ENCODE measurements at places on chromosomes 2 and 18.
A peak's percentile ranks its signal among the peaks of the same experiment; 100 is the strongest.

GRCh38 chr2:15914596-15915385 lies 25.6 kb upstream of the MYCN start:
- DNase-seq = no peak

- DNase-seq = peak; percentile 81
These were observed 282.2 kb downstream of the CYP26B1 start for GRCh38 chr2:71865391-71865965.

DNA sequence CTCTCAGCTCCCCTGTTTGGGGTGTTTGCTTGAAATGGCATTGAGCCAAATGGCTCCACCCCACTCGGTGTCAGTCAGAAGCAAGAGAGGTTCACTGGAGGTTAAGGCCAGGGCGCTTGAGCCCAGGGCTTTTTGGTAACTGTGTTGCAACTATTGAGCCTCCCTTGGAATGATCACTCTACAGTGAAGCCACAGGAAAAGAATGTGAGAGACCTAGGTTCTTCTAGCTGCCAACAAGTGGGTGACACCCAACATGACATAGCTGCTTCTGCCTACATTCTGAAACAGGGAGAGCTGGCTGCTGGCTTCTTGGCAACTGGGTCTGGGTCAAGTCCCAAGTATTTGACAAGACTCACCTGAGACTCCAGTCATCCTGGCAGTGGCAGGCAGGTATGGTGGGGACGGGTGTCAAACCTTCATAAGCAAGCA lies 7.1 kb upstream of the GRHL1 start:
- DNase-seq = no peak

DNA sequence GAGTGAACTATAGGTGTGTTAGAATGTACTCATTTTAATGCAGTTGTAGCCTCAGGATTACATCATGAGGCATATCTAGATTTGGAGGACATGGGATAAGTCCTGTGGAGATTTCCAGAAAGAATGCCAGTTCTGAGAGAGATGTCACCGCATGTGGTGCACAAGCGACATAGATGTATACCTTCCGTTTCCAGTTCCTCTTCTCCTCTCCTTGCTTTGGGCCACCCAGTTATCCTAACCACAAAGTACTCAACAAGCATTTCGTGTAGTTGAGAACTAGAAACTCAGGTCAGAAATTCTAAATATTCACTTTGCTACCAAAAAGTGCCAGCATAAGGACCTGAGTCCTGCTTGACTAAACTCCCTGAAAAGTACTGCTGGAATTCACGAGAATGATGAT lies 66.5 kb downstream of the KCTD18 start:
- no peak for DNase-seq

DNA sequence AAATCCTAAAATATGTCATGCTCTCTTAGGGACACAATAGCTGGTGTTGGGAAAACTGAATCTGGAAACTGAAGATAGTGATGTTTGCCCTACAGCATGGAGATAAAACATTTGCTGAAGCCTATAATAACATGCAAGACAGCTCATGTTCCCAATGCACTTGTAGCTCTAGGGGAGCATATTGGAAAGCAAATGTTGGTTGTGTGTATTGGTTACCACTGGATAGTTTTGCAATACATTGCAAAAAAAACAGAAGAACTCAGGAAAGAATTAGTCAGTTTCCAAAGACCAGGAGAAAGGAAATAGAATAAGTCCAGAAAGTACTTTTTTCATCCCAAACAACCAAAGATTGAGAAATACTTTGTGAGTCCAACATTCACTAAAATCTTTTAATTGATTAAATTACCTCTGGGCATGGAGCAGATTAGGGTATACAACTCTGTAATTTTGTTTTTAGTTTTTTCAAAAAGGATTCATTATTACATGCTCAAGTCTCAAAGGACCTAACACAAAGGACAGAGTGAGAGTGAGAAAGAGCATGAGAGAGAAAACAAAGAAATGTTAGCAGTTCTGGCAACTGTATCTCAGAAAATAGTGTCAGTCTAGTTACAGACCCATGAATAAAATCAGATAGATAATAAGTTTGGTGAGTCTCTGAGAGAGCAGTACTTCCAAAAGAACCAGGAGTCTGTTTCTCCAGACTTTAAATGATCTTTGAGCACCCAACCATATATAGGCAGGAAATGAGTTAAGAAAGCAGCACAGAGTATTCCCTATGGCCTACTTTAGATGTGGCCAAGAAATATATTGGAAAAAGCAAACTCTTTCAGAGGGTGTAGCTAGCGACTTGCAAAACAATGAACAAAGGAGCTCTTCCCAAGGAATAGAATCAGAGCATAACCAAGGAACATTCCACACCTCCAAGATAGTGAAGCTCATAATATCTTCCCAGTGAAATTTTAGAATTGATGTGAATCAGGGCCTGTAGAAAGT lies 36.6 kb upstream of the COL3A1 start:
- DNase-seq = no peak

DNA sequence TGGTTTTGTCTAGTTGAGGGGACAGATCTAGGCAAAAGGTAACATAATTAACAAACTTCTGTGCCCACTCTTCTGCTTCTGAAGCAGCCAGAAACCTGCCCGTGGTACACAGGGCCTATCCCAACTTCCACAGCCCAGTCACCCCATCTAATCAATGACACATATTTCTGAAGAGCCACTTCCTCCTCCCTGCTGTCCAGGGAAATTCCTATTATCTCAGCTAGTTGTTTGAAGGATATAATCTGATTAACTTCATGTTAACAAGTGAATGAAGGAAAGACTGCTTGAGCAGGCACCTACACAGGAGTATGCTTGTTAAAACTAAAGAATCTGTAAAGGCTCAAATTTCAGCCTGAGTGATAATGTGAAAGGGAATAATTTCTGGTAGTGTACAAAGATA lies 61.4 kb downstream of the CCDC148 start:
- DNase-seq = no peak

- DNase-seq = no peak
These were observed 150.9 kb downstream of the ESCO1 start for GRCh38 chr18:21449367-21450290.

- peak; percentile 69 for DNase-seq
These were observed at the start of gene GPR55 for GRCh38 chr2:230924470-230925341. Gene GPR55, minus strand, starts transcription at chr2:230925242. Its CDS starts 14,280 bp downstream, at chr2:230910962.

GRCh38 chr2:204293884-204294747 lies 251.2 kb upstream of the PARD3B start:
- no peak for DNase-seq

GRCh38 chr2:68799140-68800026 lies 64.8 kb downstream of the ARHGAP25 start:
- DNase-seq = peak; percentile 69

DNA sequence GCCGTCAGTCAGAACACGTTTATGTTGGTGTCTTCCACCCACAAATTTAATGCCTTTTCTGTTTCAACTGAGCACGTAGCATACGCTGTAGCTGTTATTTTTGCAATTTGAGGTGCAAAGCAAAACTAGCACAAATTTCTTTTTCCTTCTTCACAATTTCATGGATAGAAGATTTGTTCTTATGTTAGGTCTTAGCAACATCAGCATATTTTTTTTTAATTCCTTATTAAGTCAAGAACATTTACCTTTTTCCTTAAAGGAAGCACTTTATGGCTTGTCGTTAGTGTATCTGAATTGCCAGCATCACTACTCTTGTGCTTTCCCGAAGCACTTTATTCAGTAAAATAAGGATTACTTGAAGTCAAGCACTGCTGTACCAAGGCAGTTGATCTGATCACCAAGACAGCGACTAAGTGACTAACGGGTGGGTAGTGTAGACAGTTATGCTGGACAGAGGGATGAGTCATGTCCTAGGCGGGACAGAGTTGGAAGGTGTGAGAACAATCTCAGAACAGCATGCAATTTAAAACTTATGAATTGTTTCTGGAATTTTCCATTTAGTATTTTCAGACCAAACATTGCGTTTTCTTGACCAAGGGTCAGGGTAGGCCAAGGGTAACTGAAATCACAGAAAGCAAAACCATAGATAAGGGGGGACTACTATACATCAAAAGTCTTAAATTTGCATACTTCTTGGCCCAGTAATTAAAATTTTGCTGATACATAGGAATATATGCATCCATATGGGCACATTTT lies 13.3 kb downstream of the BABAM2 start:
- peak; percentile 65 for DNase-seq

DNA sequence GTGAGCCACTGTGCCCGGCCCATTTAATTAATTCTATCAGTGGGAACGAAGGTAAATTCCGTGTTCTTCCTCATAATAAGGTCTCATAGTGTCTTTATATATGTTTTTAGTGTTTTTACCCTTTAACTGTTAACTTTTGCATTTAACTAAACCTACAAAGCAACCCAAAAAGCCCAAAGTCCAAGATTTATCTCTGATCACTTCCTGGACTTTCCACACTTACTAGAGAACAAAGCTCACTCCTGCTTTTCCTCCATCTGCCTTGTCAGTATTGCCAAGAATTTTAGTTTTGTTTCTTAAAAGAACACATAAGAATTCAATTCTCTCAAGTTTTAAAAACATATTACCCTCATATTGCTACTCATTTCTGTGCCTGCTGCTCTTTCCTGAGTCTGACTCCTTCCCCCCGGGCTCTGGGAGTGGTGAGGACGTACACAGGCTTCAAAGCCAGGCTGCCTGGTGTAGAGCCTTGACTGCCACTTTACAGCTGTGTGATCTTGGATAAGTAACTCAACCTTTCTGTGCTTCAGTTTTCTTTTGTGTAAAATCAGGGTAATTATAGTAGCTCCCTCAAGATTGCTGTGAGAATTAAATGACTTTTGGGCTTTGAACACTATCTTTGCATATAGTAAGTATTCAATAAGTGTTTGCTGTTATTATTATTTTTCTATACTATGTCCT lies 24.9 kb upstream of the GPR155 start:
- DNase-seq = no peak

DNA sequence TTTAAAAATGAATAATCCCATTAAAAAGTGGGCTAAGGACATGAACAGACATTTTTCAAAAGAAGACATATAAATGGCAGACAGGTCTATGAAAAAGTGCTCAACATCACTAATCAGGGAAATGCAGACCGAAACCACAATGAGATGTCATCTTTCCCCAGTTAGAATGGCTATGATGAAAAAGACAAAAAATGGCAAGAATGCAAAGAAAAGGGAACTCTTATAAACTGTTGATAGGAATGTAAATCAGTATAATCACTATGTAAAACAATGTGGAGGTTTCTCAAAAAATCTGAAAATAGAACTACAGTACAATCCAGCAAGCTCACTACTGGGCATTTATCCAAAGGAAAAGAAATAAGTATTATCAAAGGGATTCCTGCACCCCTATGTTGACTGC lies 169.2 kb downstream of the METTL4 start:
- no peak for DNase-seq

GRCh38 chr2:118050974-118051373 lies 37.1 kb upstream of the CCDC93 start:
- no peak for DNase-seq

GRCh38 chr2:66555501-66556324 lies 120.8 kb downstream of the MEIS1 start:
- DNase-seq = no peak

DNA sequence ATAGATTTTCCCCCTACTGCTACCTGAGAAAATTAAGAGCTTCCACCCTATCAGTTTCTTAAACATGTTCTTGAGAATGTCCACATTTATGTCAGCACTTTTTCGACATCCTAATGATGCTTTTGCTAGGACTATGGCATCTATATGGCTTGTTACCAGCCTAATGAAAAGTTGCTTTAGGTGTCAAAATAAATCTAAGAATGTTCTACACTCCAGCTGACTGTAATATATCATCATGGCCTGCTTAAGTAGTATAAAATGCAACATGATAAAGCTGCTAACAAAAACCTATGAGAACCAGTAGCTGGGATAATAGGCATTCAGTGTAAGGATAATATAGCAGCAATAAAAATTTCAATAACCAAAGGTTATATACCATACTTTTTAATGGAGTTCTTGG lies 1983.5 kb upstream of the CELF4 start:
- no peak for DNase-seq

DNA sequence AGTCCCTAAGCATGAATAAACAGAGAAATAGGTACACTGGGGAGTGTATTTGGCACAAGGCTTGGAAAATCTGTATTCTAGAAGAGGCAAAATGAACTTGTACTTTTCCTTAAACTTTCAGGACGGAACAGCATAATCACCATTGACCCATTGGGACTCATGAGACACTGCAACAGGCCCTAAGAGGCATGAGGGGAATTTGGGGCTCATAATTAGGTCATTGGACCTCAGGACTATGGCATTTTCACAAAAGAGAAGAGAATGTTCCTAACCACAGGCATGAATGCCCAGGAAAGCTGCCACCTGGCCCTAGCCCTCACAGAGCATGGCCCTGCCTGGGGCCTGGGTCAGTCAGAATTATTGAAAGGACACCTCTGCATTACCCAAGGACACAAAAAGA lies 67.9 kb upstream of the PIK3C3 start:
- no peak for DNase-seq

DNA sequence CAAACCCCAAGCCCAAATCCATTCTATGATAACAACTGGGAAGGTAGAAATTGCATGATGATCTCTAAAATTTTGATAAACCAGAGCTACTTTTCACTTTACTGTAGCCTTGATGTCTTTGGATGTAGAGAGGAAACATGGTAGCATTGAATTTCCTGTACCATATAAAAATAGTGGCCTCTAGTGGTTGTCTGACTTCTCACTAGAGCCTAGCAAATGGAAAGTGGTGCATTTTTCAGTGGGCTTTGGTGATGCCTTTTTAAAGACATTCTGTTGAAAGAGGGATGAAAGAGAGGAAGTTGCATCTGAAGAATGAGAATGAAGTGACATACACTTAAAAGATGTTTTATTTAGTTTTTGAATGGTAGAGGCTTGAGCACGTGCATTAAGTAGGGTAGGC lies 662.2 kb downstream of the XIRP2 start:
- DNase-seq = no peak

DNA sequence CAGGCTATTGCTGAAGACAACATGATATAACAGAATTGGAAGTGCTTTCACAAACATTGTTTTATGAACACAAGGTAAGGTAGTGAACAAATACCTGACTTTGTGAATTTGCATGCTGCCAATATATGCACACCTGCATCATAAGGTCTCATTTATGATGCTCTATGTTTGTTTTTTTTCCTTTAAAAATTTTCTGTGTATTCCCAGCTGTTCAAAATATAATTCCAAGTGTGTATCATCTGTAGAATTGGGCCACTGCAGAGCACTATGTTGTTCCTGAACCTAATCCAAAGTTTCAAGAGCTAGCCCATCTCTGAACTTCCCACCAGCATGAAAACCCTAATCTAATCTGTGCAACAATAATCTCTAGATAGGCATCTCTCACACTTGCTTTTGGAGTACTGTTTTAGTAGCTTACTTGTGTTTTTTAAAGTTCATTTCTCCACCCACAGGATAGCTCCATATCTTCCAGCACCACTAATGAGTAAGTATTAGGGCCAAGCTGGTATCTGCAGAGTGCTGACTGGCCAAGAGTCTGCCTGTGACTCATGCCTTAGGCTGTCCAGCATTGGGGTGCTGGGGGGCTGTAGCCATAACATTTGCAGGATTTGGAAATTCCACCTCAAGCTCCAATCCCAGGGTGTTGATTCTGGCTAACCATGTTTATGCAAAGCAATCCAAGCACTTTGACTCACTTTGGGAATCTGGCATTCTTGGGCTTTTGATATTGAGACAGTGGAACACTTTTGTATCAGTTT lies 208.2 kb upstream of the REV1 start:
- no peak for DNase-seq

Data from islet precursor cell (in vitro differentiated cells).